ENCODE measurements at places on chromosomes 12 and 14. TPM values are rescaled to one million over a fixed set of nuclear protein-coding genes. Genes with fewer than 3 reads are reported as not detected.

Gene DHRS4
- 9.9 TPM for total RNA-seq

Gene NOVA1
- total RNA-seq: not detected

Gene DDN
- 3.4 TPM for total RNA-seq

DNA sequence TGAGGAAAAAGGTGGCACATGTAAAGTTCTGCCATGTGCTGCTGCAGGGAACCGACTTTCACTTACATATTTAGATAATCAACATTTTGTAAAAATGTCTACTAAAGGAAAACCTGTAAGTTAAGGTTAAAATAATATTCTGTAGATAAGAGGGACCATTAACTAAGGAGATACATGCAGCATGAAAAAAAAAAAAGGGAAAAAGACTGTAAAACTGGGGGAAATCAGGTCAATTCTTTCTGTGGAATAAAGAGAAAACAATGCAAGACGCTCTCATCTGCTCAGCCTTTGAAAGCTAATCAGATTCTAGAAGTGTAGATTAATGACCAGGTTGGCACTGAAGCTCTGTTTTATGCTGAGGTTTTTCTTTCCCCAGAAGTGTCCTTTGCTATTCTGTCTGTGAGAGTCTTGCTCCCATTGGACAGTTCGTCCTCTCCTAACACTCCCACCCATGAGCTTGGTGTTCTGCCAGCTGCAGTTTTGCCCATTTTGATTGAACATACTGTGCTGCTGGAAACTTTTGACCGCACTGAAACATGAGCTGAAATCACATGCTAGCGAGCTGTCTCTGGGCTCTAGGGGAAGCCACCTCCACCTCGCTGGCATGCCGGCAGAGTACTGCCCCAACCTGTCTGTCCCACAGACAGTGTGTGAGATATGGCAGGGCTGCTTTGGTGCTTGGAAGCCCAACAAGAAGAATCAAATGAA, 39.7 kb downstream of the PPTC7 start:
- H3K4me3 ChIP-seq: no peak overlapping the region
- no peak for DNase-seq
- H3K27ac ChIP-seq: no peak overlapping the region
- peaks cover 32% of the 10 kb centered on the region for H3K36me3 ChIP-seq
- H3K4me1 ChIP-seq: no peaks in the 10 kb centered on the region

GRCh38 chr14:73276836-73277235, 39.5 kb downstream of the PAPLN start:
- no peak overlapping the region for H3K27ac ChIP-seq
- no peaks in the 10 kb centered on the region for H3K27me3 ChIP-seq

- DNase-seq: no peak
- H3K4me1 ChIP-seq: no peaks in the 10 kb centered on the region
- H3K4me3 ChIP-seq: no peak overlapping the region
- H3K36me3 ChIP-seq: no peaks in the 10 kb centered on the region
- no peaks in the 10 kb centered on the region for H3K27me3 ChIP-seq
Observed at GRCh38 chr14:55955175-55955574, 163.0 kb upstream of the PELI2 start.

DNA sequence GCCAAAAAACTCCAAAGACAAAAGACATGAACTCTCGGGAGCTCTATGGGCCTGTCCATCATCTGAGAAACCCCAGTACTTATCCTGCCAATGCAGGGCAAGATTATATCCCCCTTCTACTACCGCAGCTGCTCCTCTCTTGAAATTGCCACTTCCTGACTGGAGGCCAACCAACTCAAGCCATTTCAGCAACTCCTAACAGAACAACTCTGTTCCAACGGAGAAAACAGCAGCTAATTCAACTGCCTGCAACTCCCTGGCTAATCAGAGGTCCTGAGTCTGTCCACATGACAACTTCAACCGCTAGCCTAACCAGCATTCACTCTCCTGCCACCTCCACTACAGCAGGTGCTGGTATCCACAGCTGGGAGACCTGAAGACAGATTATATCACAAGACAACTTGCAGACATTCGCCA, 24.1 kb downstream of the CEP83 start:
- no peaks in the 10 kb centered on the region for H3K27me3 ChIP-seq
- DNase-seq: no peak
- no peak overlapping the region for H3K4me3 ChIP-seq
- peaks cover 6% of the 10 kb centered on the region for H3K4me1 ChIP-seq

DNA sequence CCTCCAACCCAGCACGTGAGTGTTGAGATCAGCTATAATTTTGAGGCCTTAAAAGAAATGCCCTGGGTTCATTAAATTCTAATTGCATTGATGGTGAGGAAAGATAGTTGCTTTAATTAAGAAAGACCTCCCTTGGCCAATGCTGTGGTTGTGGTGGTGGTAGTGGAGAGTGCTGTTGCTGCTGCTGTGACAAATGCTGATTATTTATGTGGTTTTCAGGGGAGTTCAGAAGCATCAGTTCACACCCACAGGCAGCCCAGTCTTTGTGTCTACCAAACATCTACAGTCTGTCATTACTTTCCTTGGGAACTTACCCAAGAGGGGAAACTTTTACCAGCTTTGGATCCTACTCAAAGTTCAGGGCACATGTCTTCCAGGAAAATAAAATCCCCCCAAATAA, 178.4 kb upstream of the PARP11 start:
- H3K4me3 ChIP-seq: no peak overlapping the region
- DNase-seq: no peak
- H3K4me1 ChIP-seq: no peaks in the 10 kb centered on the region
- H3K27ac ChIP-seq: no peak overlapping the region

GRCh38 chr14:103033681-103034096, 23.7 kb downstream of the CDC42BPB start:
- no peaks in the 10 kb centered on the region for H3K27me3 ChIP-seq
- no peak for DNase-seq
- H3K36me3 ChIP-seq: no peaks in the 10 kb centered on the region
- H3K4me1 ChIP-seq: no peaks in the 10 kb centered on the region
- no peak overlapping the region for H3K27ac ChIP-seq

DNA sequence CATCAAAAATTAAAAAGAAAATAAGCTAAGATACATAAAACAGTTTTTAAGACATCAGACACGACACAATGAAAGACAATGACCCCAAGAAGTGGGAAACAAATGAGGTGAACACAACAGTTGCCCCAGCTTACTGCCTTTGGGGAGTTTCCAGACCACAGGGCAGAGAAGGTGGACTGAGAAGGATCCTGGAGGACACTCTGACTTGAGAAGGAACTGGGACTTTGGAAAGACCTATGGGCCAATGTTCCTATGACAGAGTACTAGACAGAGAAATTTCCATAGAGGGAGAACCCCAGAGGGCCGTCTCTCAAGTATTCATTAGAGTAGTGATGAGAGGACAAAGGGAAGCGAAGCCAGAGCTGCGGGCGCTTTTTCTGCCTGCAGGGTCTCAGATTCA, 6.2 kb upstream of the OR5AU1 start:
- no peaks in the 10 kb centered on the region for H3K4me1 ChIP-seq
- H3K27me3 ChIP-seq: peaks cover 4% of the 10 kb centered on the region
- no peaks in the 10 kb centered on the region for H3K36me3 ChIP-seq
- no peak overlapping the region for H3K4me3 ChIP-seq
- no peak for DNase-seq

DNA sequence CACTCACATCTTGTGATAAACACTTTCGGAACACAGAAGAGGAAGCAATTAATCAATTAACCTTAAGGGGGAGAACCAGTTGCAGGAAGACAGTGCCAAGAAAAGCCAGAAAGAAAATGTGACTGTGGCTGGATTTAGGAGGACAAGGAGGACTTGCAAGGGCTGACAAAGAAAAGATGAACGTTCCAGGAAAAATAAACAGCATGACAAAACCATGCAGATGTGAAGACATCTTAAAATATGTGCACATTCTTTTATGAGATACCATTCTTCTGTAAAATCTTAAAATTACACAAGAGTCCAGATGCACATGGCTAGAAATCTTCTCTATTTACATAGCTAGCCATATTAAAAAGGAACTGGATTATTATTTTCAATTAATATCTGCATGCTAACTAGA, 33.4 kb downstream of the KITLG start:
- no peaks in the 10 kb centered on the region for H3K27me3 ChIP-seq
- DNase-seq: no peak
- H3K4me1 ChIP-seq: no peaks in the 10 kb centered on the region
- H3K27ac ChIP-seq: no peak overlapping the region
- no peak overlapping the region for H3K4me3 ChIP-seq

- H3K36me3 ChIP-seq: no peaks in the 10 kb centered on the region
- DNase-seq: no peak
- H3K4me1 ChIP-seq: no peaks in the 10 kb centered on the region
- no peak overlapping the region for H3K27ac ChIP-seq
Observed at GRCh38 chr12:103690426-103690825, 103.4 kb downstream of the STAB2 start.

- no peak for DNase-seq
- no peaks in the 10 kb centered on the region for H3K27me3 ChIP-seq
- H3K4me3 ChIP-seq: no peak overlapping the region
- no peaks in the 10 kb centered on the region for H3K4me1 ChIP-seq
- no peak overlapping the region for H3K27ac ChIP-seq
- H3K36me3 ChIP-seq: no peaks in the 10 kb centered on the region
Observed at GRCh38 chr12:121926874-121927706, 8.7 kb downstream of the CFAP251 start.

DNA sequence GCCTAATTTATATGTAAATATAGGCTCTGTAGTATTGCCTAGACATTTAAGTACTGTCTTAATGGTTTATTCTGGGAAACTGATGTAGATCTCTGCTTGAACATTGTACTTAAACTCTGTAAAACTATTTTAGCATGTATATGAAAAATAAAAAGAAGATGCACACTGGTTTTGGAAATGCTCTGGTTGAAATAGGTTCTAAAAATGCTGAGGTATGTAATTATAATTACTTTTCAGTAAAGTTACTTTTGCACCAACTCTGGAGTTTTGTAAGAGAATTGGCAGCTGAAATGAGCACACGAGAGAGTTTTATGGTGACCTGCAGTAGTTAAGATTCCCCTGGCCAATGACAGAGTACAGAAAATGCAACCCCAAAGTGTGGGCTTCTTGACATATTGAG, 353.9 kb downstream of the ATP23 start:
- no peak for DNase-seq
- H3K27ac ChIP-seq: no peak overlapping the region
- H3K27me3 ChIP-seq: peaks cover 2% of the 10 kb centered on the region
- H3K4me1 ChIP-seq: no peaks in the 10 kb centered on the region
- H3K36me3 ChIP-seq: no peaks in the 10 kb centered on the region

DNA sequence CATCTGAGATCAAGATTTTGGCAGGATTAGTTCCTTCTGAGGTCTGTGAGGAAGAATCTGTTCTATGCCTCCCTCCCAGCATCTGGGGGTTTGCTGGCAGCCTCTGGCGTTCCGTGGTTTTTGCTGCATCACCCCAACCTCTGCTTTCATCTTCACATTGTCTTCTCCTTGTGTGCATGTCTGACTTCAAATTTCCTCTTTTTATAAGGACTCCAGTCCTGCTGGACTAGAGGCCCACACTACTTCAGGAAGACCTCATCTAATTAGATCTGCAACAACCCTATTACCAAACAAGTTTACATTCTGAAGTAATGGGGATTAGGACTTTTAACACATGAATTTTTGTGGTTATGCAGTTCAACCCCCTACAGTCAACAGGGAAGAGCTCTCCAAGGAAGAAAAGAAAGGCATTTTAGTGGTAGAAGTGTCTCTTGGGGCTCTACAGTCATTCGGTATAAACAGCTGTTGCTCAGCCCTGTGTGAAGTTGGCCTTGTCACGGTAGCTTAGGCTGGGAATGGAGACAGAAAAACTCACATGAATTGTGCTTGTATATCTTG, 89.7 kb downstream of the CAND1 start:
- H3K36me3 ChIP-seq: no peaks in the 10 kb centered on the region
- H3K4me3 ChIP-seq: no peak overlapping the region
- DNase-seq: no peak
- no peaks in the 10 kb centered on the region for H3K4me1 ChIP-seq

DNA sequence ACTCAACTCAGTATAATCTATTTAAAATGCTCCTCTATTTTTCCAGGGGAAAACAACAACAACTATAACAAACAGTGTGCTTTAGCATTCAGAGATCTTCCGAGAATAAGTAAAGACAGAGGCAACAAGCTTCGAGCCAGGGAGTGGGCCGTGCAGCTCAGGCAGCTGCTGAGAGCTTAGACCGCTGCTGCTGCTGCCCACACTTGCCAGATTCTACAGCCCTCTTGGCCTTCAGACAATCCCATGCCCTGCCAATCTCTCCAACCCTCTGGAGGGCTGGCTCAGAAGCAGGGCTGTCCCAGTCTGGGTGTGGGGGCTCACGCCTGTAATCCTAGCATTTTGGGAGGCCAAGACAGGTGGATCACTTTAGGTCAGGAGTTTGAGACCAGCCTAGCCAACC, 23.4 kb upstream of the ELK3 start:
- no peak for DNase-seq
- no peak overlapping the region for H3K4me3 ChIP-seq
- no peaks in the 10 kb centered on the region for H3K4me1 ChIP-seq
- H3K27me3 ChIP-seq: no peaks in the 10 kb centered on the region
- no peaks in the 10 kb centered on the region for H3K36me3 ChIP-seq
- H3K27ac ChIP-seq: no peak overlapping the region

GRCh38 chr12:10365696-10366405, 24.0 kb downstream of the KLRK1 start:
- peaks cover 30% of the 10 kb centered on the region for H3K36me3 ChIP-seq
- DNase-seq: no peak
- peak overlapping the region; percentile 83 for H3K27ac ChIP-seq
- peaks cover 68% of the 10 kb centered on the region for H3K4me1 ChIP-seq
- H3K27me3 ChIP-seq: no peaks in the 10 kb centered on the region

DNA sequence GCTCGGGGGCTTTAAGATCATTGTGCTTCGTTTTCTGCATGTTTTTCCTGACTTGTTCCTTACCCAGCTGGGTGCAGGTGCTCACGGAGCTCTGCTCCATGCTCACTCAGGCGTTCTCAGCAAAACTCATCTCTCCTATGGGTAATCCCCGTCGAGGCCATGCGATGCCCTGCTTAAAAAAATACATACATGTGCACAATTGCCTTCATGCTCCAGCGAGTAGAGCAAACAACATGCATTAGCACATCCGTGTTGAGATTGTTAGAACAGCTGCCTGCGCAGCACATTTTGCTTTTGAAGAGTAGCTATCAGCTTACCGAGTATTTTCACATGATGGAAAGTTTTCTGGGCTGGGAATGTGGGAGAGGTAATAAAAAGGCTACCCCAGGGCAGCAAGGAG, 16.2 kb downstream of the AACS start:
- H3K4me3 ChIP-seq: no peak overlapping the region
- H3K36me3 ChIP-seq: peaks cover 12% of the 10 kb centered on the region
- no peaks in the 10 kb centered on the region for H3K4me1 ChIP-seq
- H3K27ac ChIP-seq: no peak overlapping the region

DNA sequence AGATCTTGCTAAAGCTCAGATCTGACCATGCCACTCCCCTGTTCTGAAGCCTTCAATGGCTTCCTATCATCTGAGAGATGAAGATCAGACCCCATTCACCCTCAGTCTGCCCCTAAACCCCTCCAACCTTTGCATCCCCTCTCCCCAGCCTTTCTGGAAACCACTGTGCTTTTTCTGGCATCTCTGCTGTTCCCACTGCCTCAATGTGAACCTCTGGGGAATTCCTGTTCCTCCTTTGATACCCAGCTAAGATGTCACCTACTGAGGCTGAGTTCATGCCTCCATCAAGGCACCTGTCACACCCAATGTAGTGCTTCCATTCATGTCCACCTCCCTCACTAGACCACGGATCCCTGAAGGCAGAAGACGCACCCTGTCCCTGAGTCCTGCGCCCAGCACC, 19.3 kb downstream of the CYP46A1 start:
- no peaks in the 10 kb centered on the region for H3K36me3 ChIP-seq
- no peaks in the 10 kb centered on the region for H3K27me3 ChIP-seq
- H3K27ac ChIP-seq: no peak overlapping the region
- peaks cover 8% of the 10 kb centered on the region for H3K4me1 ChIP-seq
- no peak for DNase-seq

All from natural killer cell (primary cell).